NCI-H460 (cell line): ENCODE measurements at places on chromosomes 3 and 15. TPM values are rescaled to one million over a fixed set of nuclear protein-coding genes. Genes with fewer than 3 reads are reported as not detected.

The ANKRD63 gene
- not detected in 2 replicates for total RNA-seq

The LDHAL6B gene
- total RNA-seq = not detected in 2 replicates

The FEZF2 gene
- not detected in 2 replicates for total RNA-seq

The SAXO2 gene
- 1.9 TPM in 1 of 2 replicates, not detected in the other for total RNA-seq

The KCNMB3 gene
- total RNA-seq = 0.92 and 1.9 TPM in 2 replicates

The CKMT1A gene
- 1.2 TPM in 2 replicates for total RNA-seq

The LRRC15 gene
- total RNA-seq = not detected in 2 replicates

The MESP2 gene
- total RNA-seq = not detected in 2 replicates

DNA sequence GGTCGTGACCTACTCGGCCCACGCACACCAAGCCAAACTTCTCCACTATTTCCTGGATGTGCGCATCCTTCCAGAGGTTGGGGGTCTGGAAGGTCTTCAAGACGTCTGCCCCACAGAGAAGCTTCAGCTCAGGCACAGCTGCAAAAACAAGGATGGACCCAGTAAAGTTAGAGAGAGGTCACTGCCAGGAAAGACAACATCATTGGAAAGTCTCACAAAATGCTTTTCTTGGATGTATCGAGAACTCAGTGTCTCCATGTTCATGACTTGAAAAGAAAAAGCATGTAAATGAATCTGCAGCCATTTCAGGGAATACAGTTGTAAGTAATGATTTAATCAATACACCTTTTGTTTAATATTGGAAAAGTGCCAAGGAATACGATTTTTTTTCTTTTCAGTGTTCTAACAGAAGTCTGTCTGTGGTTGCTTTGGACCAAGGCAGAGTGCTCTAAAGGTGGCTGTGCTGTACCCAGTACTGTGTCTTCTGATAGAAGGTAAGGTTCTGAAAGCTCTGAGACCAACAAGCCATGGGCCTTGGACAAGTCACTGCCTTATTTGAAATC, 21.8 kb upstream of the RBP1 start:
- DNase-seq = no peak

- DNase-seq = no peak
These were observed 96.5 kb upstream of the RAD18 start for GRCh38 chr3:9059489-9060400.

GRCh38 chr3:184005941-184006507, 11.7 kb downstream of the ABCC5 start:
- peak; percentile 69 for DNase-seq

DNA sequence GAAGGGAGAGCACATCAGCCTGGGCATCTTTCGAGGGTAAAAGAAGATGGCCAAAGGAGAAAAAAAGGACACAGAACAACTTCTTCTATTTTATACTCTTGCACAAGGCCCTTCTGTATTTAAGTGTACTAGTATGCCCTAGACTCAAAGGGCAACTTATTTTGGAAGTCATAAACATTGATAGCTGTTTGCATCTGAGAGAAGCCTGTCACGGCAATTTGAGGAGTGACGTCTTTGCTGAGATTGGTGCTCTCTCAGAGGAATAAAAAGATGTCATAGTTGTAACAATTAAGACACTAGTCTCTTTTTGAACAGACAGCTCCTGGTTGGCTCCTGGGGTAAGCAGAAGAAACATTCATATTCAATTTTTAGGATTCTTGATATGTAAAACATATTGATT, 260.4 kb upstream of the TTC14 start:
- DNase-seq = no peak

DNA sequence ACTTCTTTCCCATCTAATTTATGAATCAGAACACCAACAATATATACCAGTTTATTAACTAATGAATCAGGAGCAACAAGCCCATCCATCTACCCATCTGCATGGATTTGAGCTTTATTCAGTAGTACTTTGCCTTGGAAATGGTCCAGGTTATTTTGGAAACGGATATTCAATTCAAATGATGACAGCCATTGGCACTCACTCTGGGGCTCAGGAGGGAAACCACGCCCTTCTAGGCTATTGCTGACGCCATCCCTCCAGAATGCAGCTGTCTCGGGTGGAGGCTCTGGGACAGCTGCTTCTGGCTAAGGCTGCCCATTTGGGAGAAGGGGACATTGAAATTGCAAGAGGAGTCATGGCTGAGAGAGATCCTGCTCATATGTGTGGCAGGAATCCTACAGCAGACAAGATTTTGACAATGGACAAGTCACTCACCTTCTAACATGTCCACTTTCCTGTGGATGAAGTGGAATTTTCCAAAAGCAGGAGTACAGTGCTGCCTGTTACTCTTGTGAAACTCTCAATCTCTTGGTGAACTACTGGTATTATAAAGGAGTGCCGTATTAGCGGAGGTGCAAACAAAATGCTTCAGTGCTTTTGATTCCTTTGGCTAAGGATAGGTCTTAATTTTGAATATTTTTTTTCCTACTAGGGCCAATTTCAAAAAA, 29.3 kb upstream of the TRAK1 start:
- peak; percentile 77 for DNase-seq

- DNase-seq = no peak
These were observed 65.5 kb downstream of the MEF2A start for GRCh38 chr15:99631255-99631654.

DNA sequence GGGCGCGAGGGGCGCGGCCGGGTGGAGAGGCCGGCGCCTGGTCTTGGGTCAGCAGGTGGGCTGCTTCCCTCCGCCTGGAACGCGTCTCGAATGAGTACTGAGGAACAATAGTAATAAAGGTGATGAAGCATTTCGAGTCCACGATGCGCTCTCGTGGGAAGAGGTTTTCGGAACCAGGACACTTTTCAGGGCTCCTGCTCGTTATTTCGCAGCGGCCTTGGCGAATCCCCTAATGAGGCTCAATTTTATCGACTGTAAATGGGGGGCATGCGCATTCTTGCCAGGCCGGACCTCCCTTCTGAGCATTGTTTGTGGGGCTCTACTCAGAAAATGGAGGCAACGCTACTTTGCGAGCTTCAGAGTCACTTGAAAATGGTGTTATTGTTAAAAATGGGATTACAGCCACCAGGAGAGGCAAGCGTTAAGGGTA, 1.2 kb downstream of the NR2C2 start:
- no peak for DNase-seq

- DNase-seq = no peak
These were observed 549.0 kb downstream of the IGSF11 start for GRCh38 chr3:118485693-118486092.

DNA sequence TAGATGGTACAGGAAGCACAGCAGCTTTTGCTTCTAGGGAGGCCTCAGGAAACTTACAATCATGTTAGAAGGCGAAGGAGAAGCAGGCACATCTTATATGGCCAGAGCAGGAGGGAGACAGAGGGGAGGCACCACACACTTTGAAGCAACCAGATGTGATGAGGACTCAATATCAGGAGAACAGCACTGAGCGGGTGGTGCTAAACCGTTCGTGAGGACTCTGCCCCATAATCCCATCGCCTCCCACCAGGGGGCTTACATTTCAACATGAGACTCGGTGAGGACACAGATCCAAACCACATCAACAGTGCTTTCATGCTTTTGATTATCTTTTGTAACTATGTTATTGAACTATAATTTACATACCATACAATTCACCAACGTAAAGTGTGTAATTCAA, 7.6 kb upstream of the TMEM44 start:
- no peak for DNase-seq

GRCh38 chr3:25033407-25034029, 394.5 kb upstream of the RARB start:
- DNase-seq = peak; percentile 36

GRCh38 chr3:121072133-121072532, 164.1 kb downstream of the STXBP5L start:
- DNase-seq = no peak

DNA sequence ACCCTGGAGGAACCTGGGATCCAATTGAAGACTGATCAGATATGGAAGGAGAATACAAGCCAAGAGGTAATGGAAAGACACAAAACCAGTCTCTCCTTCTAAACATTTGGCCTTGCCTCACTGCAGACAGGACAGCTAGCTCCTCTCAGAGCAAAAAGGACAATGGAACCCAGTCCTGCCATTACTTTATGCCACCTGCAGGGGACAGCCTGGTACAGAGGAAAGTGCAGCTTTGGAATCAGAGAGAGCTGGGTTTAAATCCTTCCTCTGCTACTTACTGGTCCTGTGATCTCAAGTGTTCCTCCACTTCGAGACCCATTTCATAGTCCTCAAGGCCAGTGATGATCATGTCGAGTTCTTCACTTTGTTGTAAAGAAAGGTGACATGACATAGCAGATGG, 159.4 kb upstream of the SMAD3 start:
- no peak for DNase-seq

GRCh38 chr15:31497838-31498237, 171.2 kb downstream of the KLF13 start:
- DNase-seq = no peak

GRCh38 chr3:123072152-123072551, 5.3 kb downstream of the PDIA5 start:
- no peak for DNase-seq

DNA sequence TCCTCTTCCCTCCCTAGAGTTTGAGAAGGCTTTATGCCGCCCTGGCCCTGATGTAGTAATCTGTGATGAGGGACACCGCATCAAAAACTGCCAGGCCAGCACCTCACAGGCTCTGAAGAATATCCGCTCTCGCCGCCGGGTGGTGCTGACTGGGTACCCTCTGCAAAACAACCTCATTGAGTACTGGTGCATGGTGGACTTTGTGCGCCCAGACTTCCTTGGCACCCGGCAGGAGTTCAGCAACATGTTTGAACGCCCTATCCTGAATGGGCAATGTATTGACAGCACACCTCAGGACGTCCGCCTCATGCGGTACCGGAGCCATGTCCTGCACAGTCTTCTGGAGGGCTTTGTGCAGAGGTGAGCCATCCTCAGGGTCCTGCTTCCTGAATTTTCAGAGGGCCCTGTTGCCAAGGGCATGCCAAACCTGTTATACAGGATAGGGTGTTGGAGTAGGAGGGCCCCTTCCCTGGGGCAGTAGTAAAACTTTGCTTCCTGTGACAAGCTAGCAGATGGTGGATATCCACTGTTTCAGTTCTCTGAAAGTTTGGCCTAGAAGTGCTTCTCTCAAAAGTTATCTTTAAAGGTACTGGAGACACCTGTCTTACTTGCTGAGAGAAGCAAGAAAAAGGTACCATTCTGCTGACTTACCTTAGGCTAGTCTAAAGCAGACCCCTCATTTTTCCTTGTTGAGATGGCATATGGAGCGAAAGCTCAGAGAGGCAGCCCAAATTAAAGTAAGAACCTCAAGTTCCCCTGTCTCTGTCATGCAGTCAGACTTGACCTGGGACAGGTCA, 33.7 kb upstream of the TEX264 start:
- DNase-seq = no peak

- no peak for DNase-seq
These were observed 33.1 kb downstream of the IL1RAP start for GRCh38 chr3:190546881-190547510.

GRCh38 chr15:50876989-50877360, 31.5 kb upstream of the AP4E1 start:
- DNase-seq = peak; percentile 92

DNA sequence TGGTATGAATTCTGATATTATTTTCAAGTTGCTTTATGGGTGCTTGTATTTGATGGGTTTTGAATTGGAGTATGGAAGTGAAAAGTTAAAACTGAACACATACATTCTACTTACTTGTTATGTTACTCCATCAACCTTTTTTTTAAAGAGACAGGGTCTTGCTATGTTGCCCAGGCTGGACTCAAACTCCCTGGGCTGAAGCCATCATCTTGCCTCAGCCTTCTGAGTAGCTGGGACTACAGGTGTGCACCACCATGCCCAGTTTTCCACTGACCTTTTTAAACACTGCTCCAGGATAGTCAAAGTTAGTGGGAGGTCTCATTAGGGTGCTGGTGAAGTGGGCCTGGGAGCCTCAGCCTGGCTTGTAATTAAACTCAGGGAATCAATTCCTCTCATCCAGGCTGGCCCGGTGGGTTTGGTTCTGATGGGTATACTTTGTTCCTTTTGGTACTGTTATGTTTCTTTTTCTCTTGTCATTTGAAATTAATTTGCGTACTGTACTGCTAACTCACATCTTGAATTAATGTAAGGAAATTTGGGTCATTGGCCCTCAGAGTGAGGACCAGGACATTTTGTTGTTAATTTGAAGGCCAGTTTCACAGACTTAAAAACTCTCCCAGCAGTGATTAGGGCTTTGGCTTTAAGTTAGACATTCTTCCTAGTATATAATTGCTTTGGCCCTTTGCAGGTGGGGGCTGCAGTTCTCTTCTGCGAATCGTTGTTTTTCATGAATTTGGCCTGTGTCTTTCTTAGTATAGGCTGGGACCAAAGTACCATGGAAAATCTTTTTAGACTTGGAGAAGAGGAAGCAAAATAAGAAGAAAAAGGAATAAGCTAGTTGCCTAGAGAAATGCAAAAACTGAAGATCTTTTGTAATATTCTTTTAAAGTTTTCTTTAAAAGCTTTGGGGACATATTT, 66.9 kb downstream of the FNDC3B start:
- DNase-seq = no peak

- DNase-seq = no peak
These were observed 232.5 kb upstream of the ST8SIA2 start for GRCh38 chr15:92161039-92161670.
